Glutamatergic neuron (in vitro differentiated cells): ENCODE measurements at places on chromosomes 2 and 18. TPM values are rescaled to one million over a fixed set of nuclear protein-coding genes. Genes with fewer than 3 reads are reported as not detected.

DNA sequence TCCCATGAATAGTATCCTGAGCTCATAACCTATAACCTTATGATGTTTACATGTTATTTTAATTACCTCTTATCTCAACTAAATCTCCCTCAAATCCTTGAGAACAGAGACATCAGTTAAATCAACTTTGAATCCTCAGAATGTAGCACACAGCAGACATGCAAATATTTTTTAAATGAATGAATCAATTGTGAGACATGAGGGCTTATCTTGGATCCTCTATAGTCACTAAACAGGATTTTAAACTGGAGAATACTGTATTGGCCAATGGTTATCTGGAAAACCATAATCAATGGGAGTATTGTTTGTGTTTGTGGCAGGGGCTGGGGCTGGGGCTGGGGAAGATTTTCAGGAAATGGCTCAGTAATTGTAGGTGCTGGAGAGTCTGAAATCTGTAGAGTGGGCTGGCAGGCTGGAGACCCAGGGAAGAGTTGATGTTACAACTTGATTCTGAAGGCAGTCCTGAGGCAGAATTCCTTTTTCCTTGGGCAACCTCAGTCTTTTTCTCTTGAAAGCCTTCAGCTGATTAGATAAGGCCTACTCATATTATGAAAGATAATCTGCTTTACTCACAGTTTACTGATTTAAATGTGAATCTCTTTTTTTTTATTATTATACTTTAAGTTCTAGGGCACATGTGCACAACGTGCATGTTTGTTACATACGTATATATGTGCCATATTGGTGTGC, 106.3 kb downstream of the NCOA1 start:
- DNase-seq = no peak

GRCh38 chr2:226121046-226121738, 678.4 kb downstream of the IRS1 start:
- DNase-seq = no peak

DNA sequence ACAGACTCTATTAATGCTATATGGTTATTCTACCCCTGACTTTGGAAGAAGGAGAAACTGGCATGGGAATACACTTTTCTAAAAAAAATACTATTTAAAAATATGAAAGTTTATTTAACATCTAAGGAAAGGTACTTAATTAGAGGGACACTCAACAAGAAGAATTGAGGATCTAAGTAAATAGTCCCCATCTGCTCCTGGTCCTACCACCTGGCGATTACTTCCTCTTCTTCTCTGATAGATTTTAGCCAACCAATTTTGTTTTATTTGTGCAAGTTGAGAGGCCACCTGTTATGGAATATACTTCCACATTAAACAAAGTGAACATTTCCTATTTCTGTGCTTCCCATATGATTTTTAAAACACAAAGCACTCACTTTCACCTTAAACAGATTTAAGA, 111.7 kb downstream of the BCL2 start:
- no peak for DNase-seq

- DNase-seq = no peak
These were observed 2.3 kb upstream of the CHN1 start for GRCh38 chr2:175007510-175007909.

DNA sequence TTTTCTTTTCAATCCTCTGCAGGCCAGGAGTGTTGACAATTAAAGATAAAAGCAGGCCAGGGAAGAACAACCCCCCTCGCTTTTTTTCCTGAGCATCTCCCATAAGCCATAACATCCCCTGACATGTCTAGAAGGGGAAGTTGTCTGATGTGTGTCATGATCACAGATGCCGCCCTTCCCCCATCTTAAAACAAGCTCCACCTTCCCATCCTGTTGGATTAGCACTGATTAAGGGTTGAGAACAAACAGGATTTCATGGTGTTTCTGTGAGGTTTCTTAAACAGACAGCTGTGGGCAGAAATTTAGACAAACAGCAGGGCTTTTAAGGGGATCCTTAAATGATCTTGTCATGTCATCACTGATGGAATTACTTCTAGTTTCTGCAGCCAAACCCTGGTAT, 59.4 kb upstream of the UPP2 start:
- DNase-seq = no peak

- peak; percentile 68 for DNase-seq
These were observed 9.7 kb downstream of the OXER1 start for GRCh38 chr2:42754021-42754775.

DNA sequence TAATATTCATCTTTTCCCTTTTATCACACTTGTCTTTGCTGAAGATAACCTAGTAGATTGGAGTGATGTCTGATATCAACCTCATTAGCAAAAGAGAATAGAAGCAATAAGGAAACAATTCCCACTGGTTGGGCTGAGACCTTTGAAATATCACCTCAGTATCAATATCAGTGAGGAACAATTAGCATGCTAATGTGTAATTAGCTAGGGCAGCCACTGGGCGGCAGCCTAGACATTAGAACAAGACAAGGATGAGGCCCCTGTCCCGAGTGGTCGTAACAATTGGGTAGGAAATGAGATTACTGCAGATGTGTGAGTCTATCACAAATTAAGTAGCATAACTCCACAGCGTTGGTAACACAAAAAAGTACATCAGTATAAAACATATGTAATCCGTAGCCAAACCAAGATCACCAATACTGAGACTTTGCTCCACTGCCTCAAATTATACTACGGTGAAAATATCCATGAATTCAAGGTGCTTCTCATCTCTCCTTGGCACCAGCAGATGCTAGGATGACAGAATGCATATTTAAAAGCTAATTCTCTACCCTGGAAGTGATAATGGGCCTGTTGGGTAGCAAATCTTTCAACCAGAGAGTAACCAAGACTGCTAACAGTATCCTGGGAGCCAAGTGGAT, 99.1 kb downstream of the ALPK2 start:
- DNase-seq = peak; percentile 81

GRCh38 chr2:112960230-112960825, 17.5 kb upstream of the IL36G start:
- no peak for DNase-seq

- DNase-seq = peak; percentile 25
These were observed 166.8 kb downstream of the TPGS2 start for GRCh38 chr18:36661999-36662398.

DNA sequence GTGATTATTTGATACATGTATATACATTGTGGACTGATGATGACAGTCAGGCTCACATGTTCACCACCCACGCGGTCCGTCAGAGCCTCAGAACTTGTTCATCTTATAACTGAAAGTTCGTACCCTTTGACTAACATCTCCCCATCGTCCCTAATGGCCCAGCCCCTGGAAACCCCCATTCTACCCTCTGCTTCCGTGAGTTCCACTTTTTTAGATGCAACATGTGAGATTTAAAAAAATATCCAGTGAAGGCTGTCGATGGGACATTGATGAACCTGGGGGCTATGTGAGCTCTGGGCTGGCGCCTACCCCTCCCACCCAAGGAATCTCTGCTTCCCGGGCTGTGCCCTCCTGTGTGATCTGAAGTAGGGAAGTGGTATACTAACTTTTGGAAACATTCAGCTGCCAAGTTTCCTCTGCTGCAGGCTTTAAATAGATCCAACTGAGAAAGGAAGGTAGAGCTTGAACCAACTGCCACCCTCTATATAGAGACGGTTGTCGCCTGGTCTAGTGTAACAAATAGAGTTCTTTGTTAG, 163.8 kb downstream of the FAM210A start:
- DNase-seq = no peak

GRCh38 chr2:70569559-70569958, 15.9 kb upstream of the TGFA start:
- no peak for DNase-seq

- DNase-seq = no peak
These were observed 121.0 kb upstream of the TWIST2 start for GRCh38 chr2:238726670-238727584.

DNA sequence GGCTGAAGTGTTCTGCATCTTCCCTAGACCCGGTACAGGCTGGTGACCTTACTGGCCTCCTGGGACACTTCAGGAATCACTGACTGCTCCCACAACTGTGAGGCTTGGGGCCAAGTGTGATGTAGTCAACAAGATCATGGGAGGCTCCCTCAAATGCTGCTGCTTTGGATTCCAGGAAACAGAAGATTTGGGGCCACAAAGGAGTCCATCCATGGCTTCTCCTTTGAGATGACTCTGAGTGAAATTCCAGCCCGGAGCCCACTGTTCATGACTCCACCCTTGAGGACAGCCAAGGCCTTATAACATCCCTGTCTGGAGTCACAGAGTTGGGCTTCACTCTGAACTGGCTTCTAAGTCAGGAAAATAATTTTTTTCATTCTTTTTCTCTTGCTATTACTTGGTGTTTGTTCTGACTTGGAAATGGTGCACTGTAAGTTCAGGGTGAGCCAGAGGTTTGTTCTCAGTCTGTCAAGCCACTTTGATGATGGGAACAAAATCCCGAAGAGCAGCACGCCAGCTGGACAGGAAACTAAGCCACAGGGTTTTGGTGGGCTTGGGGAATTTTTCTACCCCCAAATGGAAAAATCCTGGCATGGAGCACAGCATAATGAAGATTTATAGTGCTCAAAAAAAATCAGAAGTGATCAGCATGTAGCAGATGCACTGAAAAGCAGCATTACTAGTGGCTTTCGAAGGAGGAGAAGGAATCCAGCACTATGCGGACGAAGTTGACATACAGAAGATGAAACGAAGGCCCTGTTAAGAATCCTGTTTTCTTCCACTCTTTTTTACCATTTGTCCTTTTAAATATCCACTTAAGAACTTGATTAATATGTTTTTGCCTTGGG, 98.1 kb upstream of the ZFP36L2 start:
- no peak for DNase-seq

Gene IL1B
- total RNA-seq = not detected

Gene TWIST2
- not detected for total RNA-seq

Gene CABYR
- 14.0 TPM for total RNA-seq

Gene OSR1
- total RNA-seq = 0.42 TPM
